ENCODE measurements at places on chromosomes 13 and 19. TPM values are rescaled to one million over a fixed set of nuclear protein-coding genes. Genes with fewer than 3 reads are reported as not detected.

DNA sequence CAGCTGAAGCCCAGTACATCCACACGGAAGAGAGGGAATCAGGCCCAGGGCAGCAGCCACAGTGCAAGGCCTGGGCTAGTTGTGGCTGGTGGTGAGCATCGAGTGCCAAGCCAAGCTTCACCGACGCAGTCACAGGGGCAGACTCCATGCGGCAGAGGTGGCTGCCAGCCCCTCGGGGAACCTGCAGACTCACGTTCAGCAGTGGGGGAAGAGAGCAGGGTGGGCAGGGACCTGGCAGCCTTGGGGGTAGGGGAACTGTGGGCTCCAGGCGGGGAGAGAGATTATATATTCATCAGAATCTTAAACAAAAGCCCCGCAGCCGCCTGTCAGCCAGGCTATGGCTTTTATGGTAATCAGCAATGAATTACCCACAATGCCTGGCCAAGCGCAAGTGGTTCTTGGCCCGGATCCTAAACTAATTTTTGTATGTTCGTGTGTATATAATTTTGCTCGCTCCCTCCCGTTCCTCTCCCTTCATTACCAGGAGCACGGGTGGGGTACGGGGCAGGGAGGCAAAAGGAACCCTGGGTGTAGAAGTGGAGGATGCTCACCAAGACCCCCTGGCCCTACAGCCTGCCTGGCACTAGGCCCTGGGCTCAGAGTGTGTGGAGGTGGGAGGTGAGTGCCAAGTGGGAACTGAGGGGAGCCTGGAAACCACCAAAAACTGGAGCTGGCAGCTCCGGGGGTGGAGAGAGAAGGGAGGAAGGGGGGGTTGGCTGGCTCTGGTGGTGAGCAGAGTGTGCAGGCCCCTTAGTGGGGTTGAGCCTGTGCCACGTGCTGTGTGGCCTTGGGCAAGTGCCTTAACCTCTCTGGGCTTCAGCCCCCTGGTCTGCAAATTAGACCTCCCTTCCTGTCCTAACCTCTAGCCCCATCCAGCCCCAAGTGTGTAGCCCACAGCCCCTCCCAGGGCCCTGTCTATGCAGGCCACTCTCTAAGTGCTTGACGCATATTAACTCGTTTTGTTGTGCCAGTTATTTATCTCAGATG lies 31.9 kb downstream of the PTPRS start:
- peak; percentile 44 for DNase-seq

GRCh38 chr13:114119196-114119595 lies 13.2 kb downstream of the RASA3 start:
- no peak for DNase-seq

DNA sequence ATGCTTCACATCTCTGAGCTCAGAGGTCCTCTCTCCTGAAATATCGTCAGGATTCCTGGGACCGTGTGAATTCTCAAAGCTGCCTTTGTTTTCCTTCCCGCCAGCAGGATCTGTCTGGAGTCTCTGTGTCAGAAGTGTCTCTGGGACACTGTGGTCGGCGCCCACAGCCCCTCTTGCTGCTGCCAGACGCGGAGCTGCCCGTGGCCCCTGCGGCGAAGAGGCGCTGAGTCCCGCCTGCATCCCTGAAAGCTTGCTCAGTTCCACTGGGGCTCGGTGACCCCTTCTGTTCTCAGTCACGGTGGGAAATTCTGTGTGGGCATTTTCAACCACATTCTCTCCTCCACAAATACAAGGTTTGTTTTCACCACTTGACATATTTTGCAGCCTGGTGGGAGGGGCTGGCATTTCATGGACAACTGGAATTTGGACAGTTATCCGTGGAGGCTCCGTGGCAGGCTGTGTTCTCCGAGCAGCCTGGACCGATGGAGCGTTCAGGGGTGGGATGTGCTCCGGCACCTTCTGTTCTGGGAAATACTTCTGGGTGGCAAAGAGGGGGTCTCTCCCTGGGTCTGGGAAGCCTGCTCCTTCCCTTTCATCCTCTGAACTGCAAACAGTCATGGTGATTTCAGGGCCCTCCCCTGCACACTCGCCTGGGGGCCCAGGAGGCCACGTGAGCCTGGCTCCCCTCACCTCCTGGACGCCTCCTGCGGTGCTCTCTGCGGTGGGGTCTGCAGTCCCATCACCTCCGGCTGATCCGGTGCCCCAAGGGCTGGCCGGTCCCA lies 42.6 kb upstream of the GRTP1 start:
- peak; percentile 8 for DNase-seq

- no peak for DNase-seq
Measured at GRCh38 chr13:80473695-80474094, 132.8 kb upstream of the SPRY2 start.

DNA sequence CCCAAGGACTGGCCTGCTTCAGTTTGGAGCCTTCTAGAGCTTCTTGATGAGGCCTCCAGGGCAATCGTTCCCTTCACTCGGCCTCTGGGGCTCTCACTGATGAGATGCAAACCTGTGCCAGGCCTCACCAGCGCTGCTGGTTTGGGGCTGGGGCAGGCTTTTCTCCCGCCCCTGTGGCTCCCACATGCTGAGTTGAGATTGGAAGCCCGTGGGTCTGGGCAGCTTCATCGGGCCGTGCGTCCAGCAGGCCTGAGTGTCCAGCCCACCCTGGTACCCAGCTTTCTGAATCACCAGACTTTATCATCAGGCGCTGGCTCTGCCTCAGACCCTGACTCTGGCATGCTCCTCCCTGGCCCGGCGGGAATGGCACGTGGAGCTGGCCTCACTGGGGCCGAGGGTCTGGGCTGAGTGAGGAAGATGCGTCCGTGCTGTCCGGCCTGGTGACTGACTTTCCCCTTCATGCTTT lies 4.3 kb downstream of the CALM3 start:
- no peak for DNase-seq

- DNase-seq: no peak
Measured at GRCh38 chr13:20390526-20391175, 135.0 kb downstream of the CRYL1 start.

DNA sequence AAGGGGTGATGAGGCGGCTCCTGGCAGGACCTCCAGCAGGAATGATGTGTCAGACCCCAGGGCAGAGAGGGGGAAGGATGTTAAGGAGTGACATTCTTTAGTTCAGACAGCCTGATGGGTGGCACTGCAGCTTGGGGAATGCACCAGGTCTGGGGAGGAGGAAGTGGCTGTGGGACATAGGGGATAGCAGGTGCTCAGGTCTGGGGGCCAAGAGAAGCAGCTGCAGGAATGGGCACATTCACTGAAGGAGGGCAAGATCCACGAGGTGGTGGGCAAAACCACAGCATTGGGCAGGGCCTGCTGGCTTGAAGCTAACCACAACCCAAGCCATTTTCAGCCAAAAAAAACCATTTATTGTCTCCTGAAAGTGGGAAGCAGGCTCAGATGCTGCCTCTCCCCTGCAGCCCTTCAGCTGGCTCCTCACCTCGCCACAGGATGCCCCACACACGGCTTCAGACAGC lies 26.5 kb downstream of the COMP start:
- no peak for DNase-seq

DNA sequence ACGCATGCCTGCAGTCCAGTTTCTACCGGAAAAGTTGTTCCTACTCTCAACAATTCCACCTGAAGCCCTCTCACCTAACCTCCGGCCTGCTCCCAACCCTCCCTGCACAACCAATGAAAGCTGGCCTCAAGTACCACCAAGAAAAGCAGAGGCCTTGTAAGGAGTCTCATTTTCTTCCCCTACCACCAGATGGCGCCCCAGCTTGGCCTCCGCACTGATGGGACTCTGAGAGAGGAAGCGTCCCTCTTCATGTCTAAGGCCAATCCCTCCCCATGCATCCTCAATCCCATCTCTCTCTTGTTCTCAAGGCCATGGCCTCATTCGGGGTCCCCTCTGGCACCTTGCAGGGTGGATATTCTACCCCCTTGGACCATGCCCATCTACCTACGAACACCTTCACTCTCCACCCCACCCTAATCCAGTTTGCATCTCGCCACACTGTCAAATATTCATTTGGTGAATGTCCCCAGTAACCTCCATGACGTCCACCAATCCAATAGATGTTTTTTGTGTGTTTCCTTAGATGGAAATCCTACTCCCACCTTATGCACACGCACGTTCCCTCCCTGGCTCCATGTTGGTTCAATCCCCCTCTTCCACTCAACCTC lies 412.8 kb downstream of the ZNF536 start:
- DNase-seq: peak; percentile 53

- DNase-seq: no peak
Measured at GRCh38 chr13:37091835-37092234, 13.6 kb downstream of the CSNK1A1L start.

DNA sequence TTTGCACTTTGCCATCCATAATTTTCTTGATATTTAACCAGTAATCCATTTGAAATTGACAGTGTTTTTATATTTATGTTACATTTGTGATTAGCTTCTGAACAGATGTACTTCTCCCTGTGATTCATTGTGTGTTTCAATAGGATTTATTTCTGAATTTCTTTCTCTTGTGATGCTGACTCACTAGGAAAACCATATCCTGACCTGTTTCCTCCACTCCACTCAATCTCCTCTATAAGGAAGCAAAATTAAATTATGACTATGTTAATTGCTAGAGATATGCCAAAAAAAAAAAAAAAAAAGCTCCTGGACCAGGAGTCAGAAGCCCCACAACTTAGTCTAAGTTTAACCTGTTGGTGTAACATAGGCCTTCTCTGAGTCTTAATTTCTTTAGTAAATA lies 614.6 kb upstream of the SPRY2 start:
- DNase-seq: no peak

GRCh38 chr13:44703371-44703770 lies 127.2 kb upstream of the TSC22D1 start:
- DNase-seq: no peak

DNA sequence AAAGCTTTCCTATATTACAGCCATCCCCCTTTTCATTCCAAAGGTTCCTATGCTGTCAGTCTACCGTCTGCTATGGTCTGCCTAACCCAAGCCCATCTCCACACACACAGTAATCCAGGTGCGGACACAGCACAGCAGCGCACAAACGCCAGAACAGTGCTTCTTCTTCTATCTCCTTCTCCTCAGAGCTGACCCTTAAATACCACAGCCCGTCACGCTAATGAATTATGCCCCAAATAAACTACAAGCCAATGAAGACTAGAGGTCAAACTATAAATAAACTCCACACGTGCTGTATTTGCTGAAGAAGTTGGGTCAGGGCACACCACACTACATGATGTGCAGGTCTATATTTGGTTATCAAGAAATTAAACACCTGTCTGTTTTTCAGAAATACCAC lies 71.8 kb downstream of the TBC1D4 start:
- DNase-seq: no peak

GRCh38 chr19:28494461-28494860 lies 718.5 kb downstream of the UQCRFS1 start:
- DNase-seq: no peak

- DNase-seq: no peak
Measured at GRCh38 chr13:36029166-36029565, 102.0 kb downstream of the DCLK1 start.

GRCh38 chr19:51514866-51515481 lies 13.4 kb upstream of the SIGLEC12 start:
- no peak for DNase-seq

DNA sequence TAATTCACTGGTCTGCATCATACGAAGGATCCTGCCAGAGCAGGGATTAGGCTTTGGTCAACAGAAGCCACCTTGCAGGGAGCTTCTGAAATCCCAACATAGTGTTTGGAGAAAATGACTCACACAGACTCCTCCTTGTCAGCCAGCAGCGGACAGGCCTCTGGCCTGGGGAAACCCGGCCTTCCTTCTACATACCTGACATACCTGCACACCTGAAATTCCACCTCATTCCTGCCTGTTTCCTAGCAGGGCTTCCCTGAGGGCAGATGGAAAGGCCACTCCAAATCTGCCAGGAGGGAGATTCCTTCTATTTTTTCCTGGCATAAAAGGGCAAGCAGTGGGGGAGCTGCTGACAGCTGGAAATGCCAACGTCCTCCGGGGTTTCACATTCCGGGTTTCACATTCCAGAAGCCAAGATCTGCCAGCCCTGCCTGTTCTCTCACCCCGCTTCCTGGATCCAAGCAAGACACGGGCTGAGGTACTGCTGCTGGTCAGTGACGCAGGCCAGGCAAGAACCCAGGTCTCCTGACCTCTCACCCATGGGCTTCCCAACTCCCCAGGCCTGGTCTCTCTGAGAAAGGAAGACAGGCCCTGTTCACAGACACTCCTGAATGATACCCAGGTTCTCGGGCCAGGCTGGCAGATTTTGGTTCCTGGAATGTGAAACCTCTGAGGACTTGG lies 18.2 kb upstream of the IGFL1 start:
- DNase-seq: no peak

DNA sequence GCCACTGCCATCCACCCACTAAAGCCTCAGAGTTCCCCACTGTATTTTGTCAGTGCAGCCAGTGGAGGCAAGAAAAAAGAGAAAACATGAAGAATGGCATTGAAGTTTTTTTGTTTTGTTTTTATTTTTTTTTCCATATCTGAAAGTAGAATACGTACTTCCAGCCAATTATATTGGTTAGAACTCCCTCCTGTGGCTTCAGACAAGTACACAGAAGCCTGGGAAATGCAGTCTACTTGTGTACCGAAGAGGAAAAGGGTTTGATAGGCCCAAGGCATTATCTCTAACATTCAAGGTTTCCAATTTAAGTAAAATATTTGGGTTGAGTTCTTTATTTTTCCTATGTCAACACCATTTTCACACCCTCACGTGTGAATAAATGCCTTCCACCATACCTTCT lies 696.2 kb upstream of the GPC6 start:
- DNase-seq: no peak

- DNase-seq: peak; percentile 46
Measured at GRCh38 chr19:13748169-13748828, 16.0 kb upstream of the MRI1 start.

DNA sequence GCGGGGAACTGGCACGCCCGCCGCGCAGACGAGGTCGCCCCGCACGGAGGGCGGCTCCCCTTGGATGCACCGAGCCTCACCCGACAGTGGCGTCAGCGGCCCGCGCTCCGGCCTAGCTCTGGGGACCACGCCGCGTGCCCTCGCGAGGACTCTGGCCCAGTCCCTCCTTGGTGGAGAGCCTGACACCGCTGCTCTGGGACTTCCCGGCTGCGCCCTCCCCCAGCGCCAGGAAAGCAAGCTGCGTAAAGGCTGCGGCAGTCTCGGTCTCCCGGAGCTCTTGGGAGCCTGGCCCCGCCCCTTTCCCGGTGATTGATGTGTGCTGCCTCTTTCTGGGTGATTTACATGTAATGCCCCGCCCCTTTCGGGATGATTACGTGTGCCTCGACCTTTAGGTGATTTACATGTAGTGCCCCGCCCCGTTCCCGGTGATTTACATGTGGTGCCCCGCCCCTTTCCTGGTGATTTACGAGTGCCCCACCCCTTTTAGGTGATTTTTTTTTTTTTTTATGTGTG lies at the start of gene LENG9:
Gene LENG9, minus strand, starts transcription at position 248 of the 513 bp plus-strand sequence. CDS start 252 bp downstream, outside the sequence.
- peak; percentile 100 for DNase-seq

DNA sequence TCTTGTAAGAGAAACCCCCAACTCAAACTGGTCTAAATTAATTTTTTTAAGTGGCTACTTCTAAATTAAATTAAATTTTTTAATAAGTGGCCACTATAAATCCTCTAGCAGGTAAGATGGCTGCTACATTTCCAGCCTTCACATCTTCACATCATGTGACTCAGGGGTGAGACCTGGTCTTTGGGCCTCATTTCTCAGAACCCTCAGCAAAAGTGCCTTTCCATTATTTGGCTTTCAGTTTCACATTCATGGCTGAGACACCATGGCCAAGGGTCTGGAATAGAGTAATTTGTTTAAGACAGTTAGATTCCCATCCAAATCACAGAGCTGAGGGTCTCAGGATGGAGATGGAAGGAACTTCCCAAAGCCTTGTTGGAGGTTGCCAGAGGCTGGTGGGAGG lies 47.5 kb downstream of the DCT start:
- no peak for DNase-seq

GRCh38 chr13:52925251-52925650 lies 76.8 kb upstream of the PCDH8 start:
- DNase-seq: no peak

Gene MEF2B
- 3.5 TPM for total RNA-seq

Gene ZIC5
- total RNA-seq: not detected

Gene NPAS1
- 1.6 TPM for total RNA-seq

Gene PINLYP
- total RNA-seq: 1.6 TPM

Gene LILRB1
- total RNA-seq: 2.5 TPM

Gene CGB2
- total RNA-seq: not detected
